ENCODE measurements at places on chromosomes 6 and 20.

GRCh38 chr6:165701564-165702354 is 38.7 kb upstream of the PDE10A start:
- DNase-seq, result no peak

- no peak for DNase-seq
Measured at GRCh38 chr20:58697867-58698703, 5.5 kb downstream of the NPEPL1 start.

GRCh38 chr6:26598267-26598666 is 1.5 kb downstream of the ABT1 start:
- no peak for DNase-seq

GRCh38 chr20:19314621-19315020 is 102.2 kb downstream of the SLC24A3 start:
- DNase-seq, result no peak

DNA sequence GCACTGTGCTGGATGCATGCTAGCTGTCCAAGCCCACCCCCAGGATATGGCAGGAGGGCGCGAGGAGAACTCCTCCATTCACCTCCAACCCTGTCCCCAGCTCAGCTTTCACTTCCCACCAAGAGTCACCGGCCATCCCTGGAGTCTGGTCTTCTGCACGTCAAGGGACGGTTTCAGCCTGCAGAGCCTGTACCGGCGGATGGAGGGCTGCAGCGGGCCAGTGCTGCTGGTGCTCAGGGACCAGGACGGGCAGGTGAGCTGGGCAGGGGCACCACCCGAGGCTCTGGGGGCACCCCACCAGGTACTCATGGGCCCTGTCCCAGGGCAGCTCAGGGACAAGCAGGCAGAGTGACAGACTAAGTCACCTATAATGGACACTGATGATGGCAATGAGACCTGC is 3.0 kb downstream of the TLDC2 start:
- no peak for DNase-seq

GRCh38 chr6:36546308-36546919 is 865 bp downstream of the STK38 start:
- DNase-seq, result no peak

DNA sequence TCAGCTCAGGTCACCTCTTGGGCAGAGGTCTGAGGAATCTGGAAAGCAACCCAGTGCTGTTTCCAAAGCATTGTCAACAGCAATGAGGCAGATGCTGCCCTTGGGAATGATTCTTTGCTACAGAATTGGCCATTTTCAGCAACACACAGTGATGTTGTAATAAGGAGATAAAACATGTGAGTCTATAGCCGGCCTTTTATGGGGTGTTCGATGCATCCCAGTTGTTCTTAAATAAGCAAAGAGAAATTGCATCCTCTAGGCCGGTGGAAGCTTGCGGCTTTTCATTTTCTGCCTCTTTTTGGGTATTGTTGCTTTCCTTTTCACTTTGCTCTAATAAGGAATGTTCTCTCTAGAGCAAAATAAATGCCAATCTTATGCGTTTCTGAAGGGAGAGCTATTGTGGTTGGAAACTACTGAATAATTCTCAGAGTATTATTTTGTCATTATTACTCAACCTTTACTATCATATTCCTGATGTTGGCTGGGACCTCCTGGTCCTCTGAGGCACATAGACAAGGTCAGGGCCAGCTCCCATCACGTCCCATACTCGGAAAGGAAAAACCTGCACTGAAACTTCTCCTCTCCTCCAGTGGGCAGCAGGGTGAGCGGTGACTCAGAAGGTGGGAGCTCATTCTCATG is 214.2 kb downstream of the CDH26 start:
- no peak for DNase-seq

DNA sequence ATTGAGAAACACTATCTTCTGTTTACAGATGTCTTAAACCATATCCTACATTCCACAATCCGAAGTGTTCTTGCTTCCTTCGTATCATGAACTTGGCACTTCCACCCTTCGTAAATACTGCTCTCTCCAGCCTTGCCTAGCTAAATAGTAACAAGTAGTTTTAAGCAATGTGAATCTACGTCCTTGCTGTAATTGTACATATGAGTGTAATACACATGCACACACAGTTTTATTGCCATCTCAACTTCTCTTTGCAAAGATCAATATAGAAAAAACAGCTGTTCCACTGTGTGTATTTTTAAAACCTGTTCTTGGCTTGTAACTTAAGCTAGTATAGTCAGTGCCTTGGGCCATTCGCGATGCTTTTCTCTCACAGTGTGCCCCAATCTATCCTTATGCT is 1524.7 kb downstream of the GRIK2 start:
- no peak for DNase-seq

- DNase-seq, result no peak
Measured at GRCh38 chr6:20186981-20187380, 25.3 kb downstream of the MBOAT1 start.

DNA sequence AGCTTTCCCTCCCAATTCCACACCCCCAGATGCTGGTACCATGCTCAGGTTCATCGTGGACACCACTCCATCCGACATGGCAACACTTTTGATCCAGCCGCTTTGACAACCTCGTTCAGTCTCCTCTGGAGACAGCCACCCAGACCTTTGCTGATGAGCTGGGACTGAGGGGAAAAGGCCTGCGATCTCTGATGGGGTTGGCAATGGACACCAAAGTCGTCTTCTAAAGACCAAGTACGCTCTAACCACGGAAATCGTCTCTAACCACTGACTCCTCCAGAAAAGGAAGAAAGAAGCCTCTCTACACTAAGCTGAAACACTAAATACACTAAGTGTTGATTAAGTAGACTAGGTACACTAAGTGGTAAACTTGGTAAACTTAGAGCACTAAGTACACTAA is 26.1 kb upstream of the HLA-E start:
- DNase-seq, result no peak

- DNase-seq, result no peak
Measured at GRCh38 chr6:72783035-72783434, 161.2 kb downstream of the KCNQ5 start.

DNA sequence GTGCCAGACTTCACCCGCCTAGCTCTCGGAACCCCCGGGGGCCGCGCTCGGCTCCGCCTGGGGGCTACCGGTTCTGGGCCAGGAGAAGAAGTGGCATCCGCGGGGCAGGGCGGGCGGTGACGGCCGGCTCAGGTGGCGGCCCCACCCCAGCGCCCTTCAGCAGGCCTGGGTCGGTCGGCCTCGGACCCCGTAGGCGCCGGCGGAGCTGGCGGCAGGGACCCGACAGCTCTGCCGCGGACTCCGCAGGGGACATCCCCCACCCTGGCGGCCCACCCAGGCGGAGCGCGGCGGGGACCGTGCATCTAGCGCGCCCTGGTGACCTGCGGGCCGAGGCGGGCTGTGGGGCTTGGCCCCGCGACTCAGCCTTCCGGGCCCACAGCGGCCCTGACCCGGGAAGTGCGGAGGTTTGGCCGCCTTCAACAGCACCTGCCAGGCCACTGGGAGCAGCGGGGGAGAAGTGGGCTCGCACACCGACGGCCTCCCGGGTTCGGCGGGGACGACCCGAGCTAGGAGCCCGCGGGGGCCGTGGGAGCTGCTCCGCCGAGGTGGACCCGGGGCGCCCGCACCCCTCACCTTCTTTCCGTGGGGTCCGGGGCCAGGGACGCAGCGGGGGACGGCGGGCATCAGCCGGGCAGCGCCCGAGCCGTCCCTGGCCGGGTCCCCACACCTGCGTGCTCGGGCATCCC is 87.1 kb downstream of the TMEM242 start:
- no peak for DNase-seq

DNA sequence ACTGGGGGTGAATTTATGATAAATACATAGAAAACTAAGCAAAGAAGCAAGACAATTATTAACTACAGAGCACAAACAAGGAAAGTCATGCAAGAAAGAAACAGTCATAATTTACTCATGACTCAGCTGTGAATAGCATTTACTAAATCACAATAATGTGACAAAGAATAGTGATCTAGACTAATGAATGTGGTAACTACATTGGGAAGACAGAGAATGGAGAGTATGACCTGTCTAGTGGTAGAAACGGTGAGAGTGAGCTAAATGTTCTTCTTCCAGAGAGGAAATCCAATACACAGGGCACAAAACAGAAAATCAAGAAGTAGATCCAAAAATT is 153.5 kb upstream of the DST start:
- no peak for DNase-seq

DNA sequence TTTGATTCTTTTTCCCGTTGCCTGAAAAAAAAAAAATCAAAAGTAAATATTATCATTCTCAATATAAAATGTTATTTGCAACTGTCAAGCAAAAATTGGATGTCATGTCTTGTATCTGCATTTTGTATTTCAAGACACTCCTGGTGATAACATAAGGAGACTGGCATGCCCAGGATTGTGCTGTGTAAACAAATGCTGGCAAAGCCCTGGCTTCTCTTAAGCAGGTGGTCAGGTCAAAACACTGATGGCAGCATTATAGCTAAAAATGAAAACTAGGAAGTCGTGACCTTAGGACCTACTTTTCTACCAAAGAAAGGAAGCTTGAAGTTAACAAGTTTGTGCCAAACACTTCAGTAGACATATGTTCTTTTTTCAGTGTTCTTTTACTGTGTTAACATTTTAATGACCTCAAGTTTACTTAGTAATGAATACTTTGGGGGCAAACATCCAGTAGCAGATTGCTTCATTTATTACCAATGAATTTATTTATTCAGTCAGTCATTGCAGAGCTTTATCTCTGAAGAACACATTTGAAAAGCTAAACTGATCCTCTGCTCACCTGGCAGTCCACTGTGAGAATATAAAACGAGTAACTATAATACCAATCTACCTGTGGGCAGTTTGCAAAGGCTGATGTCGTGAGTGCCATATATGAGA is 243.1 kb upstream of the FLRT3 start:
- no peak for DNase-seq

DNA sequence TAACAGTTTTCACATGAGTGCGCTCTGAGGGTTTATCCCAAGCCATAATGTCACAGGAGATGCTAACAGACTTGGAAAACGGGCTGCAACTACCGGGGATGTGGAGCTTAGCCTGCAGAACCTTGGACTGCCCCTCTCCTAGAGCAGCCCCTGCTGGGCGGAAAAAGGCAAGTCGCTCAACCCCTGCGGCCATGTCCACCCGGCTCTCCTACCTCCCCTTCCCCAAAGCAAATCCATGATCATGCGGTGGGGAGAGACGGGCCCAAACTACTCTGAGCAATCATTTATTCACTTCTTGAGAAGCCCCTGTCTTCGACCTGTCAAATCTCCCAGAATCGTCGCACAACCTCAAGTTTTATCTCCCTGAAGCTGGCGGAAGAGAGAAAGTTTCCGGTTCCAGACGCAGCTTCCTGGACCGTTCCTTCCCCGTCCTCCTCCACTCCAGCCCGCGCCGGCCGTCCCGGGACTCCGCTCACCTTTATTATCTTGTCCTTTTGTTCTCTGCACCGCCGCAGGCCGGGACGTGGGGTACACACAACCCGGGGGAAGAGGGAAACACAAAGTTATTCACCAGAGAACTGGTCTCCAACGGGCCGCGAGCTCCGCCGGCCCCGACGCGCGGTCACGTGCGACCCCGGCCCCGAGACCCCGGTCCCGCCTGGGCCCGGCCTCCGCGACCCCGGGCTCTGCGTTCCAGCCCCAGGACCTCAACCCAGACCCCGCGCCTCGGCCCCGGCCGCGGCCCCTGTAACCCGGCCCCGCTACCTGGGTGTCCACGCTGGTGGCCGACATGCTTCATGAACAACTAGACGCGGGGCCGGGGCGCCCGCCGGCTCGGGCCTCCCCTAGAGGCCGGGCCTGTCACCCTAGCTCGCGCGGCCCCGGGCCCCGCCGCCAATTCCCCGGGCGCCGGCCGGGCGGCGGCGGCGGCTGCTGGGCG is 560 bp downstream of the YTHDF1 start:
- peak; percentile 66 for DNase-seq

- DNase-seq, result no peak
Measured at GRCh38 chr6:115909923-115910546, 150.7 kb downstream of the FRK start.

GRCh38 chr20:46544576-46544975 is 5.9 kb downstream of the OCSTAMP start:
- no peak for DNase-seq

GRCh38 chr6:166056637-166057036 is 111.0 kb downstream of the TBXT start:
- no peak for DNase-seq

- no peak for DNase-seq
Measured at GRCh38 chr6:31349301-31349700, 7.7 kb downstream of the HLA-B start.

GRCh38 chr6:116400328-116400727 is 29.6 kb downstream of the DSE start:
- DNase-seq, result no peak

GRCh38 chr20:53517146-53517545 is 76.5 kb downstream of the ZNF217 start:
- peak; percentile 62 for DNase-seq

- peak; percentile 15 for DNase-seq
Measured at GRCh38 chr20:13771853-13772453, 12.8 kb downstream of the ESF1 start.

DNA sequence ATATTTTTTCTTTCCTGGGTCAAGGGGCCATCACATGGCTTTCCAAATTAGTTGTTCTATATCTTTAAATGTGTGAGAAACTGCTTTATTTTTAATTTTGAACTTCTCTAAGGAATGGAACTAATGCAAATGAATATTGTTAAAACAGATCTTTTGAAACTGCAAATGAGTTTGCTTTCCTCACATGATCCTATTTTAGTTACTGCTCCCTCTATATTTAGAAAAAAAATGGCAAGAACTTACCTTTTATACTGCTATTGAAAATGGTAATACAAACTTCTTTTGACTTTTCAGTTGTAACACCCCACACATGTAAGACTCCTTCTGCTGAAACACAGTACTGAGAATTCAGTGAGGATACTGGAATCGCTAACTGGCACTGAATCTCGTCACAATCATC is 15.9 kb downstream of the IFNGR1 start:
- no peak for DNase-seq

GRCh38 chr6:123176706-123177105 is 180.7 kb downstream of the CLVS2 start:
- no peak for DNase-seq

DNA sequence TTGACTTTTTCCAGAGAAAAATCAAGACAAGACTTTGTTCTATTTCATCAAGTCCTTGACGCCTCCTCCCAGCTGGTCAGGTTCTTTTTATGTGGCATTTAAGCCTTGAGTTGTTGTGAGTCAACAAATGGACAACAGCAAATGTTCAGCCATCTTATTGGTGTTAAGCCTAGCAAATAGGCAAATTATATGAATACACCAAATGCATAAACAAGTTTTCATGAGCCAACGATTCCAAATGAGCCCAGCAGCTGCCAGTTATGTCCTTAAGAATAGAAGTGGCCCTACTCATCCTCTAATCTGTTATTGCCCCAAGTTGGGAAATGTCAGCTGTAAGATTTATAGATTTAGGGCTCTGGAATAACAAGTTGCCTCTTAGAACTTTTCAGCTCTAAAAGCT is 312.0 kb downstream of the SOX4 start:
- no peak for DNase-seq
